Progenitor cell of endocrine pancreas (in vitro differentiated cells): ENCODE measurements at places on chromosomes 2 and 18.

DNA sequence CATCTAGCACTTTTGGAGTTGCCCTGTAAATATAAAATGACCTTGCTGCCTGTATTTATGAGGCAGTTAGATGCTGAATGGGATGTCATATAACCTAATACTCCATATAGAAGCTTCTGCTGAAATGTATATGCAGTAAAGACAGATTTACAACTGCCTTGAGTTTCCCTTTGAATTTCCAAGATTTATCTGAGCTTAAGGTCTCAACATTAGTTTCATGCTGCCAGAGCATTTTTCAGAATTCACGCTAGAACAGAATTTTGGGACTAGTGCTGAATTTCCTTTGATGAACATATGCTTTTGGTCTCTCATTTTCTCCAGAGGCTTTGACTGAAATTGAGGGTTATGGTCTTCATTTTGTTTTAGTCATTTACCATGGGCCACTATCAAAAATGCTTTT lies 254.7 kb upstream of the FANCL start:
- no peak for DNase-seq

DNA sequence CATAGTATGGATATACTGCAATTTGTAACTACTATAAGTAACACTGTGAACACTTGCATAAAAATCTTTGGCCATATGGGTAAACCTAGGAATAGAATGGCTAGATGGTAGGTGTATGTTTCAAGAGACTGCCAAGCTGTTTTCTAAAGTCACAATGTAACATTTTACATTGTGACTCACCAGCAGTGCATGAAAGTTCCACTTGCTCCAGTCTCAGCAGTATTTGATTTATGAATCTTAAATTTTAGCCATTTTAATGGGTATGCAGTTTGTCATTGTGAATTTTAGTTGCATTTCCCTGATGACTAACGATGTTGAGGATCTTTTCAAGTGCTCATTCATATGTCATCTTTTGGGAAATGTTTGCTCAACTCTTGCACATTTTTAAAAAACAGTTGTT lies 86.1 kb downstream of the FARSB start:
- no peak for DNase-seq

DNA sequence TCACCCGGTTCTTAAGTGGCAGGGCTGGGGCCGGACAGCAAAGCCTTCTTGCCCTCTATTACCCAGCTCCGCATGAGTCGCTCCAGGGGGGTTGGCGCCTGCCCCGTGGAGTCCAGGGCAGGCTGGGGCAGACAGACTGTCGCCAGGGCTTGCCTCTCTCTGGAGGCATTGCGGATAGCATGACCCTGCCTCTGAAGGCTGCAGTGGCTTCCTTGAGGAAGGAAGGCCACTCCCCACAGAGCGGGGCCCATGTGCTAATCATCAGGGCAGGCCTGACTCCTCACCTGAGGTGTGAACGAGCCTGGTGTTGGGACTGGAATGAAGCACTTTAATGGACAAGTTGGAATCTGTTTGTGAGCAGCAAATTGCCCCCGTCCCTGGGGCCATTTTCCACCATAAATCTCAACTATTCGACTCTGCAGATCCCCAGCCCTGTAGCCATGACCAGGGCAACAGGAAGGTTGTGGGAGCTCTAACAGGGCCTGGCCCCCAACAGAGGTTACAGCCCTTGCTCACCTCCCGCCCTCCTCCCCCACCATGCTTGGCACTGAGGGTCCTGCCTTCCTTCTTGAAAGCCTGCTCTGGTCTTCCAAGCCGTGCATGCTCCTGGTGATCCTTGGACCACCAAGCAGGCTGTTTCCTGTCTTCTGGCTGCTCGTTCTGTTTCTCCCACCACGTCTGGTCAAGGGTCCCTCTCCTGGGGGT lies 144.9 kb upstream of the HAAO start:
- DNase-seq = no peak

DNA sequence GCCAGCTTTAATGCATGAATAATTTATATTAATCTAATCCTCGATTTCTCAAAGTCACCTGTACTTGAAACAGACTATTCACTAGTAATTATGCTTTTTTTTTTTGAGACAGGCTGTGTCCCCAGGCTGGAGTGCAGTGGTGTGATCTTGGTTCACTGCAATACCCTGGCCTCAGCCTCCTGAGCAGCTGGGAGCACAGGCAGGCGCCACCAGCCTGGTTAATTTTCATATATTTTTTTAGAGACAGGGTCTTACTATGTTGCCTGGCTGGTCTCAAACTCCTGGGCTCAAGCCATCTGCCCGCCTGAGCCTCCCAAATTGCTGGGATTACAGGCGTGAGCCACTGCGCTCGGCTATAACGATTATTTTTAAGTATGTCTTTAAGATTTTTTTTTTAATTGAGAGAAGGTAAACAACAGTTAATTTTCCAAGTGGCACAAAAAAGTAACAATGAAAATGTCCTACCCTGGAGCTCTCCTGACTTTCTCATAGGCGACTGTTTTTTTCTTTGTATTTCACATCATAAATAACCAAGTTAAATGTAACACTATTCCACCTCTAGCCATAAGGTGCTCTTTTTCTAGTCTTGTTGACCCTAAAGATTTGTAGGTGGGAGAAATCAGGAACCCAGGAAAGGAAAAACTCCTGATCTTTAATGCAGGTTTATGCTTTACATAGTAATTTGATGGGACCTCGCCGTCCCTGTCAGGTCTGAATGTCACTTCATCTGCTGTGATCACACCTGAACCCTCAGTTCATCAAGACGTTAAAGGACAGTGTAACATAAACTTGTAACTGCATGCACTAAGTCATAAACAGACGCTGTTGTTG lies 1.3 kb upstream of the ANKRD12 start:
- DNase-seq = no peak
